EL (cell line): ENCODE measurements at places on chromosomes 2 and 18.

GRCh38 chr2:235011929-235012631 lies 60.3 kb downstream of the SH3BP4 start:
- no peak for DNase-seq

- no peak for DNase-seq
These were observed 65.2 kb upstream of the MYCN start for GRCh38 chr2:15874854-15875804.

DNA sequence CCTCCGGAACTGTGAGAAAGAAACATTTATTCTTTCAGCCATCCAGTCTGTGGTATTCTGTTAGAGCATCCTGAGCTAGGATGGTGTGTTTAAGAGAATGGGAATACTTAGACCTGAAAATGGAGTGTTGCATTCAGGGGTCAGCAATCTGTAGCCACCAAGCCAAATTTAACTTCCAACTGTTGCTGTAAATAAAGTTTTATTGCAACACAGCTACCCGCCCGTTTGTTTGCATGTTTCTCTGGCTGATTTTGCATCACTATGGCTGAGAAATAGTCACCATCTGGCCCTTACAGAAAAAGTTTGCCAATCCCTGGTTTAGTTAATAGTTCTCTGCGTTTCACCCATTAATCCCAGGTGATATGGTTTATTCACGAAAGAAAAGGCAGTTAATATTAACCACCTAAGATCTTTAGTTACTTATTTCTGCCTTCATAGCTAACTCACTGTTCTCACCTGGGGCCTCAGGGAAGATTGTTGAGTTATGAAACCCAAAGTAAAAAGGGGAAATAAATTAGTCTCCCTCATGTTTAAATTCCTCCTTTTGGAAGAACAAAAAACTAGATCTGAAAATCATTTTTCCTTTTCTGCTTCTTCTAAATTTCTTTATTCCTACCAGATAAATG lies 9.5 kb upstream of the CYS1 start:
- DNase-seq: no peak

DNA sequence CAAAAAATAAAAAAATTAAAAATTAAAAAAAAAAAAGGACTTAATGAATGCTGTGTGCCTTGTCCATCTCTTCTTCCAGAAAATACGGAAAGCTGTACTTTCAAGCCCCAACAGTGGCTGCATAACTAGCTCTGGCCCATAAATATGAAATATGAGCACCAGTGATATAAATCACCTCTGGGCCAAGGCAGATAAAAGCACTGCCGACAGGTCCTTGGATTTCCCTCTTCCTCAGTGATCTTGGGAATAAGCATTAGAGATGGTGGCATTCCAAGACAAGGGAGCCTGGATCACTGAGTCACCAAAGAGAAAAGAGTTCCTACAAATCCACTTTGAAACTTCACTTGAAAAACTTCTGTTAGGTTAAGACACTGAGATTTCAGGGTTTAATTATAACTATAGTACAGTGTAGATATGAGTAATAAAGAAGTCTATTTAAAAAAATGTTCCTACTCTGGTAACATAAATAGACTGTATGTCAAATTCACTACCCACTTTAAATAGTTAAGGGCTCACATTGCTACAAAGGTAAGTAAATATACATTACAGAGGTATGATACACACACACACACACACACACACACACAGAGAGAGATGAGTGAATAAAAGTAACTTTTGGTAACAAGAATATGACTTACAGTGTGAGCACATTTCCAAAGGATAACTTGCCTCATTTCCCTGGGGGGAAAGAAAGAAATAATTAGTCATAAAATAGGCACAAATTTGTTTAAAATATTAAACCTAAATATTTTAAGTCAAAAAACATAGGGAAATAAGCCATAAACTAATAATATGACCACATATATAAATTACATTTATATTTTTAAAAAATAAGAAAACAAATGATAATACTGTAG lies 35.6 kb downstream of the PPP3R1 start:
- DNase-seq: peak; percentile 29

- DNase-seq: peak; percentile 62
These were observed 181.1 kb upstream of the PGAP1 start for GRCh38 chr2:197107291-197108269.

DNA sequence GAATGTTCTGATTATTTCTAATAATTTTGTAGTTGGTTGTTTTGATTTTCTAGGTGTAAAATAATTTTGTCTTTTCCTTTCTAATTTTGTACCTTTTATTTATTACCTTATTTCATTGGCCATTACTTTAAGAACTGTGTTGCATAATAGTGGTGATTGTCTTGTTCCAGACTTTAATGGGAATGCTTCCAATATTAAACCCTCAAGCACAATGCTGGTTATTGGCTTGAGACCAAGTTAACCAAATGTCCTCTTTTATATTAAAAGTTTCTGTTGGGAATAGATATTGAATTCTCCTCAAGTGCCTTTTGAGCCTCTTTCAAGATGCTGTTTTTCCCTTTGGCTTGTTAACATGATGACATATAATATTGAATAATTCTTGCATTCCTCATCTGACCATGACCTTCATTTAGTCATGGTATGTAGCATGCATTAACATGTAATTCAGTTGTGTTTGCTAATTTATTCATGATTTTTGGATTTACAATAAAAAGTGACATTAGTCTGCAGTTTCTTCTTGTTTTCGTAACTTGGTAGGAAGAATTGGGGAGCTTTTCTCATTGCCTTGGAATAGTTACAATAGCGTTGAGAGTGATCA lies 141.7 kb downstream of the DIS3L2 start:
- no peak for DNase-seq

DNA sequence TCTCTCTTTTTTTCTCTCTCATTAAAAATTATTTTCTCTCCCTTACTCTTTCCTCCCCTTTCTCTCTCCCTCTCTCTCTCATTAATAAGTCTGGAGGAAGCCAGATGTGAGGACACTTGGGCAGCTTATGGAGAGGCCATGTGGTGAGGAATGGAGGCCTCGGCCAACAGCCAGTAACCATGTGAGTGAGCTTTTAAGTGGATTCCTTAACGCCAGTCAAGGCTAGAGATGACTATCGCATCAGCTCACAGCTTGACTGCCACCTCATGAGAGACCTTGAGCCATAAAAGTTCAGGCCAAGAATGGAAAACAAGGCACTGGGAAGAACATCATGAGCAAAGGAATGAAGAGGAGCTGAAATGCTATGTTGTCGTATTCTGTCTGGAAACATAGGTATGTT lies 39.1 kb downstream of the ETAA1 start:
- peak; percentile 12 for DNase-seq

DNA sequence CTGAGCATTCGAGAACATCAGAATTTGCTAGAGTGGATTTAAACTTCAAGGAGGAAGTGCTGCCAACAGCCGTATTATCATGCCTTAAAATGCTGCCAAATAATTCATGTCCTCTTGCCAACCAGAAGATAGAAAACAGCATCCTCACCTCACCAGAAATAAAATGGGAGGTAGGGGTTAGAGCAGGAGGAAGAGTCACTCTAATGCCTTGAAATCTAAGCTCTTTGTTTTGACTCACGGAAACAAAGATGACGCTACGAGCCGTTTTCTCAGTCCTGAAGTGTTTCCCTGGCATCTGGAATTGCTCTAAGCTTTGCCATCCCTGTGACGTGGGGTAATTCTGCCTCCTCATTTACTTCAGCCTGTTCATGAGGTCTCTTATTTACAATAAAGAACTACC lies 97.1 kb downstream of the PRPF40A start:
- DNase-seq: no peak

DNA sequence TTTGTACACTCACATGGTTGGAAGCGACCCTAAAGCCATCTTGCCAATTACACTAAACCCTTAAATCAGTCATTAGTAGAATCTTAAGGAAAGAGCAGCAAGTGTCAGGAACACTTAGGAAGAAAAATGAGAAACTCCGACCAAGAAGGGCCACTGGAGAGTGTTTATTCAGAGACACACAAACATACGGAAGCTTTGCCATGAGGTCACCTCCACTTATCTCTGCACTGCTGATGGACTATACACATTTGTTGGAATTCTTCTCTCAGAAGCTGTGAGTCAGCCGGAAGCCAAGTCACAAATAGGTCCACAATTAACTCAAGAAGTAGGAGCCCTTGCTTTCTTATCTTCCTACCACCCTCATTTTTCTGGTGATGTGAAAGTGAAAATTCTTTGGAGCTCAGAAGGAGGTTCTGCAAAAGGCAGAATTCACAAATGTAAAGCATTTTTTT lies 21.6 kb downstream of the BMP10 start:
- DNase-seq: peak; percentile 68

- no peak for DNase-seq
These were observed 50.5 kb downstream of the MAPK4 start for GRCh38 chr18:50610349-50610748.

- peak; percentile 2 for DNase-seq
These were observed 101.3 kb downstream of the RAD51AP2 start for GRCh38 chr2:17416884-17417391.

GRCh38 chr2:199968126-199968525 lies 12.7 kb downstream of the MAIP1 start:
- DNase-seq: no peak

DNA sequence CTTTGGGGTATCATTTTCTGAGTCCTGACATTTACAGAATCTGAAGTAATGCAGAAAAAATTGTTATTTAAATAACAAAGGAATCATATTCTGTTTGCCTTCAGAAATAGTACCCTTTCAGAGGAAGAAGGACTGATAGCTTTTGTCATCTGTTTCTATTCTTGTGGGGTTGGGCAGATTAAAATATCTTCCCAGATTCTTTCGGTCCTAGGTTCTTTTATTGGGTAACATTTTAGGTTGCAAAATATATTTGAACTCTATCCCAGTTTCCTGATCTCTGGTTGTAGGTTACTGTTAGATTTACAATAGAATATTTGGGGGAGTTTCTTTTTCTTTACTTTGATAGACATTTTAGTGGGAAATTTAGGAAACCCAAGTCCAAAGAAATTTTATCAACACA lies 550.5 kb downstream of the SPAG16 start:
- DNase-seq: peak; percentile 30

GRCh38 chr18:69948919-69949537 lies 1.4 kb upstream of the CD226 start:
- DNase-seq: peak; percentile 64

- peak; percentile 23 for DNase-seq
These were observed 11.2 kb downstream of the ARID5A start for GRCh38 chr2:96547731-96548171.

DNA sequence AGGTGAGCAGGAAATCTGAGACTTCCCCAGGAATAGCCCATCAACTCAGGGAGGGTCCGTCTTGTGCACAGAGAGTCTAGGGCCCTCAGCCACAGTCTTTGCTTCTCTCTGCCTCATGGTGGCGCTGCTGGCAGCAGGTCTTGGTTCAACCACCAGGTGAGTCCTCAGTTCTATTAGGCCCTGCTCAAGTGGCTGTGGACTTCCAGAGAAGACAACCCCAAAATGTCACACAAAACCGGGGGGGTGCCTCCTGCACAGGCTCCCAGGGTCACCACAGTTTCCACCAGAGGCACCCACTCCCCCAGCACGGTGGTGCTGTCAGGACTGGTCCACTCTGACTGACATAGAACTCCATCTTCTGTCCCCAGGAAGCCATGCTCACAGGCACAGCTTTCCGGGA lies 2.4 kb upstream of the CHRNG start:
- DNase-seq: no peak

DNA sequence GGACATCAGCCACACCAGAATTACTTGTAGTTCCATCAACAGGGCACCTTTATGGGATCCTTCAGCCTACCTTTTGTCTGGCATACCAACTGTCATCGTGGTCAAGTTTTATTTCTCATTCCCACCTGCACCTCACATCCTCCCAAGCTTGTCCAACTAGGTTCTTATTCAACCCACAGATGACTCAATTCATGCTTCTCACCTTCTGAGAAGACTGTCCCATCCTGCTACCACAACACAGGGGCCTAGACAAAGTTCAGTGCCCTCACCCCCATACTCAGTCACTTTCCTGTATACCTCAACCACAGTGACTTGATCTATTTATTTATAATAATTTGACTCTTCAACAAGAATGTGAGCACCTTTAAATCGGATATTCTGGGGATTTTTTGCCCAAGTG lies 114.4 kb upstream of the ACVR1C start:
- DNase-seq: no peak

DNA sequence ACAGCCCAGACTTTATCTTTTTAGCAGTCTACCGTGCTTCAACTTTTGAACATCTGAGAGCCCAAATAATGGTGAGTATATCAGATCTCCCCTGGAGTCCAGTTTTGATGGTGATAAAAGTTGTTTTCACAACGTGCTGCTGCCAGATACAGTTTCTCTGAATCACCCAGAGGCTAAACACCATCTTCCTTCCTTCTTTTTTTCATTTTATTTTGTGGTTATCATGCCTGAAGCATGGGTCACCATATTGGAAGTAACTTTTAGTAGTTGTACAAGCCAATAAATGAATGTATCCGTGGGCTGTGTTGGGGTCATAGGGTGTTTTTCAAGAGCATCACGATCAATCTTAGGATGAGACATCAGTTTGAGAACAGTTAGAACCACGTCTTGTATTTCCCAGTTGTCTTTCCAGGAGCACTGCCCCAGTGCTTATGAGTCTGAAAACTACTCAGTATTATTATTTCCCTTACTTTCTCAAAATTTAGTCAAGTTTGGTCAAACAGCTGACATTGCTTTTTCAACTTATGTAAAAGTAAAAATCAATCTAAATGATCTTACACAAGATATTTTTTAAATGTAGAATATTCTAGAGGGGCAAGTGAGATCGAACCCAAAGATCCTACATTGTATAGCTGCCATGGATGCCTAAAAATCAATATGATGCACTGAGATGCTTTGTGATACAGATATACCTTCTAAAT lies 311.4 kb downstream of the CTNNA2 start:
- peak; percentile 2 for DNase-seq
